Mesenteric fat pad (tissue), 1 donor: ENCODE measurements at places on chromosomes 4 and X. TPM values are rescaled to one million over a fixed set of nuclear protein-coding genes. Genes with fewer than 3 reads are reported as not detected.
A peak's percentile ranks its signal among the peaks of the same experiment; 100 is the strongest.

KIT gene
- 7.8 TPM for total RNA-seq

- no peak for DNase-seq
These were observed 111.9 kb upstream of the UNC5C start for GRCh38 chr4:95660719-95661118.

DNA sequence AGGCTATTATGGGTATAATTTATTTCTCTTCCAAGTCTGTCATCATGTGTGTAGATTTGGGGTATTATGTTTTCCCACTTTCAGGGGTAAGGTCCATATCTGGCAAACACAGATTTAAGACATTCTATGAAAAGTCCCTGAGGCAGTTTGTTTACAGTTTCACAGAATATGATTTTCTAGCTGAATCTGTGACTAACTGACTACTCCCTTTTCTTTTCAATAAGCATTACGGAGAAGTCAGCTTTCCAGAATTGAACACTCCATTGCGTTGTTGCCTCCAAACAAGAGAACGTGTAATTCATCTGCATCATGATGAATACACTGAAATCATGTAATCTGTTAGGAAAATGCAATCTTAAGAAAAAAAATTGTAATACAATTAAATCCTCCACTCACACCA is 226.7 kb upstream of the SFRP2 start:
- DNase-seq: no peak

DNA sequence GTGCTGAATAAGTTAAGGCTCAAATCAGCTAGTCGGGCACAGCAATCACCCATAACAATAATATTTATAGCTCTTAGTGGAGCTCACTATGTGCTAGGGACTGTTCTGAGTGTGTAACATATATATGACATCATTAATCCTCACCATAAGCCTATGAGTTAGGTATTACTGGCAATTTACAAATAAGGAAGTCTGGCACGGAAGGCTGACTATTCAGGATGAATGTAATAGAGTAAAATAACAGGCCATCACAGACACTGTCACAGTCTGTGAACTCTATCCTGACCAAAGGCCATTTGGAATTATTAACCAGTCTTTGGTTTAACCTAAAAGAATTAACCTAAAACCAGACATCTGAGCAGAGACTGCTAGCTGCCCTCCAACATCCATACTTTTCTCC is 119.3 kb downstream of the C4orf51 start:
- DNase-seq: no peak

DNA sequence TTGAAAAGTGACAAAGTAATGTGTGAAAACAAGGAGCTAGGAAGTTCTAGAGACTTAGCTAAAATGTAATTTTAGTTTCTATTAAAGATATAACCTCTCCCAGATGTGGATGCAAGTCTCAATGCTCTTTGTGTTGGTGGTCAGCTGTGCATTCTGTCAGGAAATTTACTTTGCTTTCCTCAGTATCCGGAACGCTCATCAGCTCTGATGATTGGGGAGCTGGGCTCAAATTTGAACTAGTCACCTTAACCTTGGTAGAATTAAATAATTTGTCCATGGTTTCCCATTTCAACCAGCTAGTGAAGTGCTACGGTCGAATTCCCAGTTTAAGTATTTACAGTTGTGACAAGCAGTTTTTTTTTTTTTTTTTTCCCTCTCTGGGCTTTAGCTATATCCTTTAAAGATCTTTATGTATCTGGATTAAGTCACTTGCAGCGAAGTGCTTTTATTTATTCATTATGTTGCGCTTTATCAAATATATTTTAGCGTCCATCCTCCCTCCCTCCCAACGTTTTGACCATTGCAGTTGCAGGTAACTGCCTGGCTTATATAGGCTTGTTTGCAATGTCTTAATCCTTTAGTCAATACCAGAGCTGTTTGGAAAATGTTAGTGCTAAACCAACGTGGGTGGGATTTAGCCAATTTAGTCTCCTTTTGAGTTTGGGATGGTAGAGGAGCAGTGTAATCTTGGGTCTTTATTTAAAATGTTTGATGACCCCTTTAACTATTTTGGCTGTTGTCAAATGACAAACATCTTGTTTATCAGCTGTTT is 2.1 kb downstream of the OGT start:
- DNase-seq: no peak

- no peak for DNase-seq
These were observed 24.7 kb downstream of the OFD1 start for GRCh38 chrX:13759152-13759718.

DNA sequence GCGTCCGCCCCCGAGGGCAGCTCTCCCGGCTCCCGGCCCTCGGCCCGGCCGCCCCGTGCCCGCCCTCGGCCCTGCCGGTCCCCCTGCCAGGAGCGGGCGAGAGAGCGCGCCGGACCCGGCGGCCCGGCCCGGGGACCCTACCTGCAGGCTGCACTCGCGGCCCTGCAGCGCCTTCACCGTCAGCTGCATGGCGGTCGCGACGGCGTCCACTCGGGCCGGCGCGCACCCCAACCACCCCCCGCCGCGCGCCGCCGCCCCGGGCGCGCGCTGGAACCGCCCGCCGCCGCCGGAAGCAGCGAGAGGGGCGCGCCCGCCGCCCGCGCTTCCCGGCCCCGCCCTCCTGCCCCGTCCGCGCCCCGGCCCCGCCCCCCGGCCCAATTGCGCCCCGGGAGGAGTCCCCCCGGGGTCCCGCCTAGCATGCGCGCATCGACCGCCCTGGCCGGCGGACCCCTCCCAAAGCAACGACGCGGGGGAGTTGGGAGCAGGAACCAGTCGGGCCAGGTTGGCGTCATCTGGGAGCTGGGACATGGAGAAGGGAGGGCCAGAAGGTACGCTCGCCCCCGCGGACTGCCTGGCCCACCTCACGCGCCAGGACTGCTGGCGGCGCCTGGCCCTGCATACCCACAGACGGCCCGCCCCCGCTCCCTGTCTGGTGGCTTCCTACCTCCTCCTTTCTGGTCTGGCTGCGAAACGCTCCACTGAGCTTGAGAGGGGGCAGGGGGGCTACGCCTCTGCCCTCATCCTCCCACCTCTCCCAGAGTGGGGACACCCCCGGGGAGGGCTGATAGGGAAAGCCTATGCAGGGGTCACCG is at the start of gene UBL4A:
TSS of gene UBL4A (minus strand) at position 220 of the 812 bp plus-strand sequence. CDS start at position 189, 31 bp downstream.
- DNase-seq: peak; percentile 89
